ENCODE measurements at places on chromosomes 1 and 21. TPM values are rescaled to one million over a fixed set of nuclear protein-coding genes. Genes with fewer than 3 reads are reported as not detected.
A peak's percentile ranks its signal among the peaks of the same experiment; 100 is the strongest.

DNA sequence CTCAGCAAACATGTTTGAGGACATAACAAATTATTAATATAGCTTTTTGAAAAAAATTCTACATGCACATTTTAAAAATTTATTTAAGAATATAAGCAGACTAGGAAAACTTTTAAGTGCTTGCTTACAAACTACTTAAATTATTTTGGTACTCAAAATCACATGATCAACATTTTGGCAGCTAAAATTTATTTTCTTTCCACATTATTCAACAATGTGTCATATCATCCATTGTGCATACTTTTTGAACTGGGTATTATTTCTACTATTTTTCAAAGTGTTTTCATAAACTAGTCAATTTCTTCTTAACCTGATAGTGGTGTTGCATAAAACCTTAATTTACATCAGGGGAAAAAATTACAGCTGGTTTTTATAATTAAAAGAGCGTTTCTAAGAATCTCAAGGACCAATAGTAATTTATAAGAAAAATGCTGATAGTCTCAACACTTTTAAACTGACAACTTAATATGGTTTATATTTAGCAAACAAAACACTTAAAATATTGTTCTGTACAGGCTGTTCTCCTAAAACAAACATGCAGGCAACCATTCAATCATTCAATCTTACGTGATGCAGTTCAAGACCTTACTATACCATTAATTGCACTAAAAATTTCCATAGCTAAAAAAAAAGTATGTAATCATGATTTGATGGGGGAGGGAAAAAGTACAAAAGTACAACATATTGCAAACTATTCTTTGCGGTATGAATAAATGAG is 105.0 kb downstream of the GPATCH2 start:
- DNase-seq = no peak

- DNase-seq = no peak
Observed at GRCh38 chr1:53643041-53643880, 95.7 kb downstream of the GLIS1 start.

DNA sequence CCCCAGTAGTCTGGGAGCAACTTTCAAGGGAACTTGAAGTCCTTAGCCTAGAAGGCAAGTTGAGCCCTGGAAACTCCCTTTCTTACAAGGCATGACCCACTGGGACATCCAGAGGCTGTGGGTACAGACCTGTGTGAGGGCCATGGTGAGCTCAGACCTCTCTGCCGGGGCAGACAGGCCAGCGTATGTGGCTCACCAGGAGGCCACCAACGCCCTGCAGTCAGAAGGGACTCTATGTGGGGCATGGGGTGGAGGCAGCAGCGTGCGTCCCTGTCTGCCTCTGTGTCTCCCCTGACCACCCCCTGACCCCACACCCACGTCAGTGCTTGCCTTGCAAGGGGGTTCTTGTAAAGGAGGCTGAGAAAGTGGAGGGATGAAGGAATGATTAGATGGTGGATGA is 10.8 kb downstream of the COQ8A start:
- DNase-seq = no peak

DNA sequence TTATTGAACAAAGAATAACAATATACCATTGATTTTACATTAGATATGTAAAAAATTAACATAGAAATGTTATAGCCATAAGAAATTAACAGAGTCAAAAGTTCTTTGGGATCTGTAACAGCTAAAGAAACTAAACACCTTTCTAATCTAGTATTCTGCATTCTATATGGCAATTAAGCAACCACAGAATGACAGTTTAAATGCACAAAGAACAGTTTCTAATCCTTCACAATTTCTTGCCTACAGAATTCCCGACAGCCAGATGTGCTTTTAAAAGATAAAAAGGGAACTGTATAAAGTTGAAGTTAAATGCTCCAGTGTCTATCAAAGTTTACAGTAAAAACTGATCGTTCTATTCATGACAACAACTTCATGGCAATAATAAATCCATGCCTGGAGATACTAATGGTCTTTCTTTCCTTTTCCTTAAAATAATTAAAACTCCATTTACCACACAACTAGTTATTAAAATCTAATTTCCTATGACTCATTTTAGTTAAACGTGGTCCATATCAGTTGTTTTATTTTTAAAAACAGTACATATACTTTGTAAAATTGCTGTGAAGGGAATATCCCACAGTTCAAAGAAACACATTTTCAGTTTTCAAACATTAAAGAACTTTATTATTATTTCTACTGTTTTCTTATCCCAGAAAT is 110.2 kb downstream of the EIF4G3 start:
- no peak for DNase-seq

GRCh38 chr1:224513383-224513782 is 78.8 kb upstream of the WDR26 start:
- peak; percentile 40 for DNase-seq

GRCh38 chr1:72281637-72282270 is 585 bp downstream of the NEGR1 start:
- peak; percentile 3 for DNase-seq

DNA sequence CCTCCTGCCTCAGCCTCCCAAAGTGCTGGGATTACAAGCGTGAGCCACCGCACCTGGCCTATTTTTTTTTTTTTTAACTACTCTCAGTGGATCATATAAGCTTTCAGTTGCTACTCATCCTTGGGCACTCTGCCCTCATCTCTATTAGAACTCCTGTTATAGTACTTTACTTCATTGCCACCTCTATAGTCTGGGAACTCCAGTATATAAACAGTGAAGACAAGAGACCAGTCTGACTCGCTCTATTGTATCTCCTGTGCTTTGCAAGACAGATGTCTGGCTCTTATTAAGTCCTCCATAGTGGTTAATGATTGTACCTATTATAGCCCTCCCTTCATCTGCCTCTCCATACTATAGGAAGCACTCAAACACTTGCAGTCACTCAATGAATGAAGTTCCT is 15.1 kb downstream of the KHDRBS1 start:
- DNase-seq = no peak

- DNase-seq = peak; percentile 81
Observed at GRCh38 chr1:3070644-3071564, 1.9 kb downstream of the PRDM16 start.

GRCh38 chr1:11320153-11320936 is 47.3 kb downstream of the UBIAD1 start:
- peak; percentile 96 for DNase-seq

GRCh38 chr1:192576190-192577144 is 894 bp downstream of the RGS1 start:
- DNase-seq = no peak

DNA sequence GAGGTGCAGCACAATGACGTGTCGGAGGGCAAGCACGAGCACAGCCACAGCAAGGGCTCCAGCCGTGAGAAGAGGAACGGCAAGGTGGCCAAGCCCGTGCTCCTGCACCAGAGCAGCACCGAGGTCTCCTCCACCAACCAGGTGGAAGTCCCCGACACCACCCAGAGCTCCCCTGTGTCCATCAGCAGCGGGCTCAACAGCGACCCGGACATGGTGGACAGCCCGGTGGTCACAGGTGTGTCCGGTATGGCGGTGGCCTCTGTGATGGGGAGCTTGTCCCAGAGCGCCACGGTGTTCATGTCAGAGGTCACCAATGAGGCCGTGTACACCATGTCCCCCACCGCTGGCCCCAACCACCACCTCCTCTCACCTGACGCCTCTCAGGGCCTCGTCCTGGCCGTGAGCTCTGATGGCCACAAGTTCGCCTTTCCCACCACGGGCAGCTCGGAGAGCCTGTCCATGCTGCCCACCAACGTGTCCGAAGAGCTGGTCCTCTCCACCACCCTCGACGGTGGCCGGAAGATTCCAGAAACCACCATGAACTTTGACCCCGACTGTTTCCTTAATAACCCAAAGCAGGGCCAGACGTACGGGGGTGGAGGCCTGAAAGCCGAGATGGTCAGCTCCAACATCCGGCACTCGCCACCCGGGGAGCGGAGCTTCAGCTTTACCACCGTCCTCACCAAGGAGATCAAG is 107.5 kb upstream of the VAMP3 start:
- DNase-seq = no peak

DNA sequence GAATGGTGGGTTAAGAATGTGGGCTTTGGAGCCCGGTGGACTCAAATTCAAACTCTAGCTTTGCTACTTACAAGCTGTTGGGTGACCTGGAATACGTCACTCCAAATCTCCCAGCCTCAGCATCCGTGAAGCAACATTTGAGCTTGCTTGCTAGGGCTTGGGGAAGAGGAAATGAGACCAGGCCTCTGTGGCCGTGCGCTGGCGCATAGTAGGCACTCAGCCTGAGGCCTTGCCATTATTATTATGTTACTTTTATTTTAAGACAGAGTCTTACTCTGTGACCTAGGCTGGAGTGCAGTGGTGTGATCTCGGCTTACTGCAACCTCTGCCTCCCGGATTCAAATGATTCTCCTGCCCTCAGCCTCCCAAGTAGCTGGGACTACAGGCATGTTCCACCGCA is 12.3 kb upstream of the MFAP2 start:
- no peak for DNase-seq

DNA sequence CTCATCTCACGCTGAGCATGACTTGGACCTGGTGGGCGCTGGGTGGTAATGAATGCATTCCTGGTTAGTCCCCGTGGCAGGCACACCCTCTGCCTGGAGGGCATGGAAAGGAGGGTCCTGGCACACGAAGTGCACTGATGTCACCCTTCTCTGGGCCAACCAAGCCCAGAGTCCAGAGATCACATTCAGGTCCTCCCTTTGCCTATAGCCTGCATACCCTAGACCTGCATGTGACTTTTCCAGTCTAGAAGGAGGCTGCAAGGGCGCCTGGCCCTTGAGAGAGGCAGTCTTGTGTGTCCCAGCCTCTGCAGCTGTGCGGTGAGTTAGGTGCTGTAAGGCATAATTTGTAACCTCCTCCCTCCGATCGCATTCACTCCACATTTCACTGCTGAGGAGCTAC is 22.1 kb downstream of the PADI2 start:
- DNase-seq = no peak

DNA sequence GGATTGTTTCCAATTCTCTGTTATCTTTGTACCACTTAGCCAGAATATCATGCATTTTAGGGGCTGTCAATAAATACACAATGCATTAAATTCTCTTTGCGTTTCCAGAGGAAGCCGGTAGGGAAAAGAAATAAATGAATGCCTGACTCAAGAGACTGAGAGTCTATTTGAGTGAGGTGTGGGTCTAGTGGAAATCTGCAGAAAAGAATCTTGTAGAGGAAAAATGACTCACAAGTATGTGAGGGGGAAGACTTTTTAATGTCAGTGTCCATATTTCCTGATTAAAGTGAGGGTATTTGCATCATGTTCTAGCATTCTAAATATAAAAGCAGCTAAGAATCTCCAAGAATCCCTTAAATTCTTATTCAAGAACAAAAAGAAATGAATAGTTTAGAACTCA is 271.1 kb downstream of the PTPRC start:
- DNase-seq = no peak

DNA sequence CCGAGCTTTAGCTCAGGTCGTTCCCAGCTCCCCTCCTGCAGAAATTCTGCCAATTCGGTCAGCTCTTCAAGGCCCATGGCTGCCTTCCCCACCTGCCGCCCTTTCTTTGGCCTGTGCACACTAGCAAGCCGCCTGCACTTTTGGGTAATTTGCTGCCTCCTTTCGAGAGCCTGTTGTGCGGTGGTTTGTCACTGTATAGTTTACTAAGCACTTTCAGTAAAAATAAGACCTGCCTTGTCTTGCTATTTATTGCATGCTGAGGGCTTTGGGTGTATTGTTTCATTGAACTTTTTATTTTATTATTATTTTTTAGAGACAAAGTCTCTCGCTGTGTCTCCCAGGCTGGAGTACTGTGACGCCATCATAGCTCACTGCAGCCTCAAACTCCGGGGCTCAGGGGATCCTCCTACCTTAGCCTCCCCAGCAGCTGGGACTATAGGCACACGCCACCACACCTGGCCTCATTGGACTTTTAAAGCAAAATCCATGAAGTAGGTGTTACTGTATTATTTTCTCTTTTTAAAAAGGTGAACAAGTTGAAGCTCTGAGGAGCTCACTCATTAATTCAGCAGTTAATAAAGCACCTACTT is 1.1 kb upstream of the FABP3 start:
- no peak for DNase-seq

GRCh38 chr1:203287898-203288297 is 17.4 kb upstream of the BTG2 start:
- no peak for DNase-seq

- DNase-seq = no peak
Observed at GRCh38 chr1:79040424-79041082, 34.0 kb upstream of the ADGRL4 start.

- no peak for DNase-seq
Observed at GRCh38 chr1:199399996-199400724, 627.4 kb upstream of the NR5A2 start.

GRCh38 chr1:198672124-198672523 is 33.3 kb downstream of the PTPRC start:
- DNase-seq = no peak

- no peak for DNase-seq
Observed at GRCh38 chr21:36902793-36903192, 63.7 kb downstream of the HLCS start.

DNA sequence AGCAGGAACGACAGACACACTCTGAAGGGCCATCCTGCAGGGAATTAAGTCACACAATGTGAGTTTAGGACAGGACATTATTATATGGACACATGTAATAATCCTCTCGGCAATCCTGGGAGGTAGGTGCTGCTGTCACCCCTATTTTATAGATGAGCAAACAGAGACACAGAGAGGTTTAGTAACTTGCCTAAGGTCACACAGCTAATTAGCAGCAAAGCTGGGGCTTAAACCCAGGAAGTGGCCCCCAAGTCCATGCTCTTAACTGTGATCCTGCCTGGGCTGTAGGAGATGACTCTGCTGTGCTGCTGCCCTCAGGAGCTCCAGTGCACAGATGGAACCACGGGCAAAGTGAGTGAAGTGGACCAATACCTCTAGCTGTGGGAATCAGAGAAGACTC is 660.0 kb downstream of the PTPRU start:
- no peak for DNase-seq

DNA sequence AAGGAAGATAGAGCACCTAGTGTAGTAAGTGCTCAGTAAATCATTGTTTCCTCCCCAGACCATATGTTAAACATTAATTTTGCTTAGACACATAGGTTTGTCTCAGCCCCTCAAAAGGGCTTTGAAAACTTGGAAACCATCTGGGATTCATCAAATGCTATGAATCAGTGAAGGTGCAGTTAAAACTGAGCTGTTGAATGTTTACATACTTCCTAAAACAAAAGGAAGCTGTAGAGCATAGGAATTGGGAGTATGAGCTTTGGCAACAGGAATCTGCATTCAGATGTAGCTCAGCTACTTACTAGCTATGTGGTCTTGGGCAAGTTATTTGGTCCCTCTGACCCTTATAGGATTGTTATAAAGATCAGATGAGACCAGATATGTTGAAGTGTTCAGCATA is 18.7 kb upstream of the PODN start:
- no peak for DNase-seq

Gene KRTAP13-1
- total RNA-seq = not detected

Gene NES
- total RNA-seq = 231 TPM

Gene NTRK1
- 0.22 TPM for total RNA-seq

Gene EFNA3
- total RNA-seq = 17.5 TPM

Gene APP
- total RNA-seq = 316 TPM

Gene ELAVL4
- 1.7 TPM for total RNA-seq

Gene CFHR1
- total RNA-seq = not detected

Gene TRIM62
- total RNA-seq = 10.6 TPM

Gene UTS2
- total RNA-seq = 0.35 TPM

Gene ADAMTSL4
- 8.1 TPM for total RNA-seq
